ENCODE measurements at places on chromosomes 1 and 21.

DNA sequence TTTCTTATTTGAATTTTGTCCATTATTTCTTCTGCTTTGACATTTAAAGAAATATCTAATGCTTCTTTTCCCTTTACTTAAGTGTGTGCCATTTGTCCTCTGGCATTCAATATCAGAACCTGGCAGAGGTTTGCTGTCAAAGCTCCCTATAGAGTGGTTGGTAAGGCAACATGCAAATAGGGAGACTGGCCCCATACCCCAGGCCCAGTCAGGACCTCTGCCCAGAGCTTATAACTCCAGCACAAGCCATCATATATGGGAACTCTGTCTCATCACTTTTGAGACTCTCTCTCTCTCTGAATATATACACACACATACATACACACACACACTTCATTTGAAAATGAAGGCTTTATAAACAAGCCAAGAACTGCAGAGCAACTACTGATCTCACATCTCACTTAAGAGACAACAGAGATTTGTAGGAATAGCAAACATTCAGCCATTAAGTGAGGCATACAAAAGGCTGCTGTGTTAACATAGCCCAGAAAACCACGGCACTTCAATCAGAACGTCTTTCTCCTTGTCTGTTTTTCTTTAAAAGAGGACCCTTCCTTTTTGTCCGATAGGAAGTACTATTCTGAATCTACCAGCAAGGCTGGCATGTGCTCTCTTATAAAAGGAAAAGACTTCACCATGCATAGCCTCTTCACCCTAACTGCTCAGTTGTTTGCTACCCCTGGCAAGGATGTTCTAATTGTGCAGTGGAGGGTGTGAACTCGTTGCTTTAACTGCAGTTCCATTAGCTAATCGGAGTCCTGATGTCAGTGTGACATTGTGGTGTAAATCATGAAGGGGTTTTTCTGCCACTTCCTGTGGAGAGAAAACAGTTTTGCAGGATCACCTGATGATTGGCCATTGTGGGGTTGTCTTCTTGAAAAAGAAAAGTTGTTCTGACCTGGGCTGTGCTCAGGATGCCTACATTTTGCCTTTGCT is 101.7 kb downstream of the NR5A2 start:
- no peak for DNase-seq

DNA sequence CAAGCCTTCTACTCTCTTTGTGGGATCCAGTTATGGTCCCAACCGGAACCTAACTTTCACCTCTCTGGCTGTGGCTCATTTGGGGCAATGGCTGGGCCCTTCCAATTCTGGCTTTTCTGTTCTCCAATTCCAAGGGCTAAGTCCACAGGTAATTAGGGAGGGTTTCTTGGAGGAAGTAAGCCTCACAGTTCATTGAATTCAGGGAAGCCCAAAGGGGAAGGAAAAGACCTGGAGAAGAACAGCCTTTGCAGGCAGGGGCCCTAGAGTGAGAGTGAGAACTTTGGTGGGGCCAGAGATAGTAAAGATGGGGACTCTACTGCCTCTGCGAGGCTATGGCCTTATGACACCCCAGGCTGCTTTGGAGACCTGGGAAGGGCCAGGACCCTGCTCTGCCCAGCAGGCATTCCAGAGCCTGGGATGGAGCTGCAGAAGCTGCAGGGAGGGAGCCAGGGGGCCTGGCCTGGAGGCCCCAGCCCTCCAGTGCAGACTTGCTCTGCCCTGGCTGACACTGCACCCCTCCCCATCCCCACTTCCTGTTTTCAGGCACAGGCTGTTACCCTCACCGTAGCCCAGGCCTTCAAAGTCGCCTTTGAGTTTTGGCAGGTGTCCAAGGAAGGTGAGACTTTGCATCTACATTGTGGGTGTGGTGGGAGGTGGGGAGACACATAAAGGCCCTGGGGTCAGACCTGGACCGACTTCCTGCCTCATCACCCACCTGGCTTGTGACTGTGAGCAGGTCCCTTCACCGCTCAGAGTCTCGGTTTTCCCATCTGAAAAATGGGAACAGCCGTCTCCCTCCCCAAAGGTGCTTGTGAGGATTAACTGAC is 18.9 kb downstream of the LDLRAP1 start:
- DNase-seq = no peak

GRCh38 chr21:27674041-27674615 is 707.2 kb upstream of the ADAMTS5 start:
- DNase-seq = peak; percentile 38

DNA sequence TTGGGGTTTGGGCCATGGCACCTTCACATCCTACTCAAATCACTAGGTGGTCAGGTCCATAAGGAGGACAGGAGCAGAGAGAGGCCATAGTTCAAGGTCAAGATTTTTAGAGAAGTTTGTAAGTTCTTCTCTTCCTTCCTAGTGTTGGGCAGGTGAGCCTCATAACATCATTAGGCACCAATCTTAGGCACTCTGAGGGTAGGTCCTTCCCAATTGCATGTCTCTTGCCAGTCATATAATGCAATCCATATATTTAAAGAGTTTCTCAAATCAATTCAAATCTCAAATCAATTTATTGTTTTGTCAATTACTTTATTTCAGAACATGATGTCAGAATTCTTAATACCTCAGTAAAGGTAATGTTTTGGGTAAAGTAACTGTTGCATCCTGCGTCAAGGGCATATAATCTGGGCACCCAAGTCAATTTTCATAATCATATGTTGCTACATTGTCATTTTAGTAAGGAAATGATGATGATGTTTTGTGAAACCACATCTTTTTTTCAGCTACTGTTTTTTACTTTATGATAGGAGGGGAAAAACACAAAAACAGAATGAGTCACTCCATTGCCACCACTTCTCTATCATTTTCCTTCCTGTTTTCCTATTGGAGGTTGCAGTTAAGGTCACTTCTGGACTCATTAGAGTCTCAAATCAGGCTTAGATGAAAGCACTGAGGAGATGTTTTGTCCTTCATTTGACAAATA is 122.7 kb downstream of the UCHL5 start:
- DNase-seq = no peak

DNA sequence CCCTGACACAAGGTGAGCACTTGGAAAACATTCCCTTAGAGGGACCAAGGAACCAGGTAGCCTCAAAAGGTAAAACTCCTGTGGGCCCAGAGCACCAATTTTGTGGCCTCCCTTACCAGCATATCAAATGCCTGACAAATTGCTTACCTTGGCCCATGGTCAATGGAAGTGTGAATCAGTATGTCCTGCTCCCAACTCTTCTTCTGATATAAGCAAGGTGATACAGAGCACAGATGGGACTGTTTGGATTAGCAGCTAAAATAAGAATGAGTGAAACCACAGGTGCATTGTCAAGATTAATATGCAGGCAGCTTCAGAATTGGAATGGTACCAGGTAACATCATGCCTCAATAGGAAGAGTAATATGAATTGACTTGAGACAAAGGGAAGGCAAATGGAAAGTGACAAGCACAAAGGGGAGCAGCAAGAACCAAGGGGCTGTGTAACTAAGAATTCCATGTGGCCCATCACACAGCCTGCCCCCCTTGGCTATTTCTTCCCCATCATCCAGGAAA is 156.8 kb upstream of the KCND3 start:
- DNase-seq = no peak

- no peak for DNase-seq
Observed at GRCh38 chr1:204920967-204921366, 50.3 kb downstream of the NFASC start.

GRCh38 chr1:89259283-89259971 is 13.2 kb downstream of the GBP5 start:
- no peak for DNase-seq

DNA sequence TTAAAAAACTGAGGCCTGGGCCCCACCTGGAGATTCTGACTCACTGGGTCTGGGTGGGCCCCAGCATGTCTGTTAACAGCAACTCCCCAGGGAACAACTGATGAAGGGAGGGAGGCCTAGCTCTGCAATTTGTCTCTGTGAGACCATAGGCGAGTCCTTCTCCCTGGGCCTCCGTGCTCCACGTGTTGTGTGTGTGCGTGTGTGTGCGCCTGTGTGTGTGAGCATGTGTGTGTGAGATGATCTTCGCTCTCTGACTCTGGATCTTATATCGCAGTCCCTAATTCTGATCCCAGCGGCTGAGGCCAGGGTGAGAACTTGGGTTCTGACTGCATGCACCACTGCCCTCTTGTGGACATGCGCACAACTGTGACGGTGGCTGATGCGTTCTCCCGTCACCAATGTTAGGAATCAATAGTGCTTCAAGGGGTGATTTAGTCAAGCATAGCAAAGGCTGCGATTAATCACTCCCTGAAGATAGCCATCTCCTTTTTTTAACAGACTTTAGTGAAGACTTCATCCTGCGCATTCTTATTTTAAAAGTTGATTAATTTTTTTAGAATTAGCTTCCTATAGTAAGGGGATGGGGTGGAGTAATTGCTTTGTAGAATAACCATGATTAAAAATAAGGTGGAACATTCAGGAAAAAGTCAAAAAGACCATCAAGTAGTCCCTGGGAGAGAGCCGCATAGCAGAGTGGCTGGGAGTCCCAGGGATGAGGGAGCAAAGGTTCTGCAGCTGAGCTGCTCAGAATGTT is 62.4 kb upstream of the USP24 start:
- peak; percentile 85 for DNase-seq

- peak; percentile 91 for DNase-seq
Observed at GRCh38 chr1:31376375-31377134, 3.7 kb upstream of the FABP3 start.

DNA sequence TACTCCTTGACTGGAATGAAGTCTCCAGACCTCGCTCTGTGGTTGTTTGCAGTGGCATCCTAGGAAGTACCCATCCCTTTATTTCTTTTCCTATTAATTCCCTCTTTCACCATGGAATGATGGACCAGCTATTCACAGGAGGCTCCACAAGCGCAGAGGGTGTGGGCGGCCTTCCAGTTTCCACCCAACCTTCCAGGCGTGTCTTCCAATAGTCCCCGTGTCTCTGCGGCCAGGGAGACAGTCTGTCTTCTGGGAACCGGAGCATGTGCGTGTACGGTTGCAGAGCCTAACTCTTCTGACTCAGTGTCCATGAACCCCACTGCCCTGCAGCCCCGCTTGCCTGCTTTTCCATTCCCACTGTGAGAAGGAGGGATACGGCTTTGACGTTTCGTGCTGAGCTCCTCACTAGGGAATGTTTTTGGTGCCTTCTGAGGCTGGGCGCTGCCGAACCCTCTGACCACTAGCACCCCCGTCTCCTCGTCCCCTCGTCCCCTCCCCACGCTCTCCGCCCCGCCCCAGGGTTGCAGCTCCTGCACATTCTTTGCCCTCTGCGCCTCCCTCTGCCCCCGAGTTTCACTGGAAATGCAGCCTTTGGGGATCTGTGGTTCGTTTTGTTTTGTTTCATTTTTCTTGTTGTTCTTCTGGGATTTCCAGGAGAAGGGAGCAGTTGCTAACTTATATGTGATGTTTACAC is 26.3 kb upstream of the FAM3B start:
- DNase-seq = no peak

DNA sequence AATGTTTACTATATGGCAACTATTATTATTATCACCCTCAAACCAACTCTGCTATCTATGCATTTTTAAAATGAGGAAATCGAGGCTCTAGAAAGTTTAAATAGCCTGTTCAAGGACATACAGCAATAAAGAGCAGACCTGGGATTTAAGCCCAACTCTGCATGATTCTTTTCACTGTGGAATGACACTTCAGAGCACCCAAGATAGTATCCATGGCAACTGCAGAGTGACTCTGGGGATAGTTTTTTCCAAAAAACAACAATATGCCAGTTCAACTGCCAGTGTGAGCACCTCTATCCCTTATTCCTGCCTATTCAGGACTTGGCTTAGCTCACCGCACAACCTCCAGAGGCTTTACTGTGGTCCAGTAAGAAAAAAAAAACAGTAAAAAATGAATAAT is 293.9 kb downstream of the BRINP2 start:
- no peak for DNase-seq

DNA sequence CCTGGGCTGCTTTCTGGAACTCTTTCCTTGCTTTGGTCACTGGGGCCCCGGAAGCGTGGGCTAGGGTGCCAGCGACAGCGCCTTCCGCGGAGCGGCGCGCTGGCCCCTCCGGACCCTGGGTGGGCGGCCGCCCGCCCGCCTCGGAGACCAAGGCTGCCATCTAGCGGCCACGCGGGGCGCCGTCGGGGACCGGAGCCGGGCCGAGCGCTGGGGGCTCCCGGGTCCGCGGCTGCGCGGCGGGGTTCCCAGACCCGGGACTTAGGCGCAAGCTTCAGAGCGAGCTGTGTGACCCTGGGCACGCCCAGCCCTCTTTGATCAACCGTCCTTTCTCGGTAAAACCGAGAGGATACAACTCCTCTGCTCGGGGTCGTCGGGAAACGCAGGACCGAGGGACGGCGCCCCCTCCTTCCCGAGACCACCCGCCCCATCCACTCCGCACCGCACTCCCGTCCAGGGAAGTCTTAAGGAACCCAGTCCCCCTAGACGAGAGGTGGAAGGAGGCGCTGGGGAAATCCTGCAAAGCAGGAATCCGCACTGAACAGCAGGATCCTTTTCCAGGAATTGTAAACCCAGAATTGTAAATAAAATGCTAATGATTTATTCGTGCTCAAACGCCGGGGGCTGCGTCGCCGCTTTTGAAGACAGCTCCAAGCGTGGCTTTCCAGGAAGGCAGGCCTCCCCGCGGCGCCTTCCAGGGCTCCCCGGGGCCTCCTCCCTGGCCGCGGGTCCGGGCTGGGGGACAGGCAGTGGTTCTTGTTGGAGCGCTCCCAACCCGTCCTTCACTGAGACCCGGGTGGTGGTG is 41.2 kb downstream of the RRAGC start:
- peak; percentile 28 for DNase-seq

GRCh38 chr1:228015276-228016180 is 8.7 kb downstream of the WNT3A start:
- no peak for DNase-seq

DNA sequence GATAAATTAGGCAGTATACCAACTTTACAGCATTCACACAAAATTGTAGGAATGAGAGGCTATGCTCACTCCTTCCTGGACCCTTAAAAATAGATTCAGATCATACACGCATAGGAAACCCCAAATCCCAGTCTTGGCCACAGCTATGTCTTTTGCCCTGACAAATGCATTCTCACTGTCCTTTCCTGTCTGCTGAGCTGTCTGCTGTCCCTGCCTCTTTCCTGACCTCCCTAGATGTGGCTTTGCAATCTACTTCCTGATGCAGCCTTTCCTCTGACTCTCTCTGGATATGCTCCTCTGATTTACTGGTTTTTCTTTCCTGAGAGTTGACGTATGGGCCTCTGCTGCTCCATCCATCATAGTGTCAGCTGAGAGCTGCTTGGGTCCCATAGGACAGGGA is 59.8 kb upstream of the SLC35F3 start:
- DNase-seq = no peak

- no peak for DNase-seq
Observed at GRCh38 chr1:182725259-182726255, 41.2 kb upstream of the RGS8 start.

- DNase-seq = no peak
Observed at GRCh38 chr1:11770011-11770410, 8.0 kb downstream of the C1orf167 start.

GRCh38 chr1:88549536-88549935 is 134.5 kb upstream of the PKN2 start:
- DNase-seq = peak; percentile 2
